CD14-positive monocyte (primary cell): ENCODE measurements at places on chromosomes 4 and X. TPM values are rescaled to one million over a fixed set of nuclear protein-coding genes. Genes with fewer than 3 reads are reported as not detected.

The OPHN1 gene
- polyA plus RNA-seq: 0.47 and 0.73 TPM in 2 replicates

DNA sequence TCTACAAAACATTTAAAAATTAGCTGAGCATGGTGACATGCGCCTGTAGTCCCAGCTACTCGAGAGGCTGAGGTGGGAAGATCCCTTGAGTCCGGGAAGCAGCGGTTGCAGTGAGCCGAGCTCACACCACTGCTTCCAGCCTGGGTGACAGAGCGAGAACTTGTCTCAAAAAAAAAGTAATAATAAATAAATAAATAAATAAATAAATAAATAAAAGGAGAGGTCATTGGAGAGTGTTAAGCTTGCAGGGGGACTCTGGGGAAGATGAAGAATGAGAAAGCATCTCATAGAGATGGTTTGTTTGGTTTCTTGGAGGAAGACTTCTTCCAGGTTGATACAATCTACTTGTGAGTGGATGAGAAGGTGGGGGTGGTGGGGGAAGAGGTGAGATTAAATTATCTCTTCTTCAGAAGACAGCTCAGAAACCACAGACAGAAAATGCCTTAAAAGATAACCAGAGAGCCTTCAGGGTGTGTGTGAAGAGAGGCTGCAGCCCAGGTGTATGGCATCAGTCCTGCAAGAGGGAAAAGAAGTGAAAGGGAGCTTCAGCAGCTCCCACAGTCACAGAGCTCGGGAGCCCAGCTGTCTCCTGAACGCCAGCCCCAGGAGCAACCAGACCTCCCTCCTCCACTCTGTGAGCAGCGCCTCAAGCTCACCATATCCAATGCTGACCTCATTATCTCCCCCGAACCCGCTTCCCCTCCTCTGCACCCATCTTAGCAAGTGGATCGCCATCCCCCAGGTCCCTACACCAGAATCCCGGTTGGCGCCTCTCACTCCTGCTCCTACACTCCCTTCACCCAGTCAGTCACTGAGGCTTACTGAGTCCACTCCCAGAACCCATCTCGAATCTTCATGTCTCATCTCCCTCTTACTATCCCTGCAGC, 48.2 kb downstream of the RBM47 start:
- no peak for DNase-seq
- H3K4me3 ChIP-seq: no peak overlapping the region
- no peaks in the 10 kb centered on the region for H3K27me3 ChIP-seq
- peaks cover 6% of the 10 kb centered on the region for H3K36me3 ChIP-seq

The TREX2 gene
- not detected for polyA plus RNA-seq

The SYP gene
- polyA plus RNA-seq: 0.69 and 0.70 TPM in 2 replicates

- no peaks in the 10 kb centered on the region for H3K4me1 ChIP-seq
- no peaks in the 10 kb centered on the region for H3K27me3 ChIP-seq
- H3K36me3 ChIP-seq: no peaks in the 10 kb centered on the region
- no peak for DNase-seq
Observed at GRCh38 chr4:118113220-118113619, 78.9 kb downstream of the NDST3 start.
